ENCODE measurements at places on chromosomes 11 and 22.

- no peak for DNase-seq
Measured at GRCh38 chr11:44998051-44998450, 47.4 kb upstream of the TP53I11 start.

- DNase-seq = no peak
Measured at GRCh38 chr11:64244107-64244506, 2.6 kb downstream of the PPP1R14B start.

DNA sequence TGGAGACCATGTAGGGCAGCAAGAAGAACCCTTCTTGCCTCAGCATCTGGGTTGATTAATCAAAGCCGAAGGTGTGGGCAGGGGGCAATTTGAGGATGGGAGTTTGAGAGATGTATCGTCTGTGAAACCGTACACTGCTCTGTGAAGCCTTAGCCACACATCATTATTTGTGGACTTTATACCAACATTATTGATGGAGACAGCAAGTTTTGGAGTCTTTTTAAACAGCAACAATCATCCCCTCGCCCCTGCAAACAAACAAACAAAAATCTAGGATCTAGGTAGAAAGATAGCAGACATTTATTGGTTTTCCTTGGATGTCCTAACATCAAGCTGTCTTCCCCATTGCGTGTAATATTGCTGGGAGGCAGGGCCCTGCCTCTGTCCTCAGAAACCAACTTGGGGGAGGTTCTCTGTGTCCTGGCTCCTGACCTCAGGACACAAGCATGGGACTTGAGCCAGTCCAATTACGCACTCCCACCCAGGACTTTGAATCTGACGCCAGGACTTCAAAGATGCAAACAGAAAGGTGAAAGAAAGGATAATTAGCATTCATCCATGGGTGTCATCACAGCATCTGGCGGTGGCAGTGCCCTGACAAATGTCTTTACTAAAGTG lies 61.6 kb upstream of the PLET1 start:
- no peak for DNase-seq

GRCh38 chr11:117337076-117337475 lies 9.4 kb downstream of the CEP164 start:
- no peak for DNase-seq

- no peak for DNase-seq
Measured at GRCh38 chr22:22823131-22823810, 64.3 kb upstream of the IGLL5 start.

GRCh38 chr11:47860536-47860935 lies 12.4 kb upstream of the NUP160 start:
- no peak for DNase-seq

DNA sequence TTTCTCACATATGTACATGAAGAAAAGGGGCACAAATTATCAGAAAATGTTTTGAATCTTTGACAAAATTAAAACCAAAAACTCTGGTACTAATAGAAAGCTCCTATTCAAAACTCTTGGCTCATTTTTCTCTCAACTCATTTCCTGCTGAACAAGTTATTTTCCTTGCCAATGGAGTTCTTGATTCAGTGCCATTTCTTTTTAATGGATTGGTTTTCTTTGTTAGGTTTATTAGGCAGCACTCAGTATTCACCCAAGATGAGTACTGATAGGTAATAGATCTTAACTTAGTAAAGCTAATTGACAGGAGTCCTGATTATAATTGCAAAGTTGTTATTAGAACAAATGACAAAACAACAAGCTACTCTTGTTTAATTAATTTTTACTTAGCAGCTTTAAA lies 279.4 kb upstream of the PDGFD start:
- no peak for DNase-seq

DNA sequence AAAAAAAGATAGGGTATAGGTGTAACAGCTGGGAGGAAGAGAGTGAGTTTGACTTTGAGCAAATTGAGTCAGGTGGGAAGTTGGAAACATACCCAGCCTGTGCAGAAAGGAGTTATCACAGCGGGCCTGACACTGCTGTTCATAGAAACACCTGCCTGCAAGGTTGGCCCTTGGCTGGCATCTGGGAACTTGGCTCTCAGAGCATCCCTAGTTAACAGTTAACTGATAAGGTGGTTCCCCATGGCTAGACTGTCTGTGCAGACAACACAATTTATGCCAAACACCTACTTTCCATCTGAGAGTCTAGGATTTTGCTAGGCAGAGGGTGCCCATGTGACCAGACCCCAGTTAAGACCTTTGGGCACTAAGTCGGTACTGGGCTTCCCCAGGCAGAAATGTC lies 31.4 kb downstream of the ADAMTS8 start:
- no peak for DNase-seq

DNA sequence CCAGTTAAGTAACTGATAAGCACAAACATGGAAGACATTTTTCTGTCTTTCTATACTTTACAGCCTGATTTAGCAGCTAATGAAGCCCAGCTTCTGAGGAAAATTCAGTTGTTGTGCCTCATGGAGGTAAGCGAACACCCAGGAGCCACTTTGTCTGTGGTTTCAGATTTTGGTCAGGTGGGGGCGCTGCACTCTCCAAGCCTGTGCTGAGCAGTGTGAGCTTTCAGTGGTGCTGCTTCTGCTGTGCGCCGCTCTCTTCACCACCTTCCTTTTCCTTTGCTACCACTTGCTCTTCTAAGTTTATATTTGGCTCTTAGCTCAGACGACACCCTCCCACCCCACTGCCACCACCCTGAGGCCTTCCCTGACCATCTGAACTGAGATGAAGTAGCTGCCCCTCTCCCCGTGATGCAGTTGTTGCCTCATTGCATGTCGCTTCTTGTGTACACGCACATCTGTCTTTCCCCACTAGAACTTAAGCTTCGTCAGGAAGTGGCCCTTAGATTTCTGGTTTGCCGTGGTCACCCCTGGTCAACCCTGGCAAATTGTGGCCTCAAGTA lies 14.0 kb downstream of the PSMD13 start:
- DNase-seq = peak; percentile 61

GRCh38 chr11:5564259-5565019 lies 16.1 kb upstream of the OR52H1 start:
- DNase-seq = no peak

DNA sequence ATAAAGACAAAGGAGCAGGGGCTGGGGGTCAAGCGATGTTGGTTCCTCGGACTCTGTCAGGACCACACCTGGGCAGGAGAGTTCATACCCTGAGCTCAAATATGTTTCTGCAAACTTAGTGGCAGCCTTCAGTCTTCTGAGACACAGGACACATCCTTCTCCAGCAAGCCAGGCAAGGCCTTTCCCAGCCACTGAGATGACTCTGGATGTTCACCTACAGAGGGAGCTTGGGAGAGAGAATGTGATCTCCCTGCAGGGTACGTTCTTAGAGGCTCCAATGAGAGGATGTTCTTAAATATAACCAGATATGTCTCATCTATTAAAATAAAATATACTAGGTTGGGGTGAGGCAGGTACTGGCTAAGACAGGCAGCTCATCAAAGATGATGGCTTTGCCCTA lies 461.5 kb downstream of the OPCML start:
- no peak for DNase-seq

- no peak for DNase-seq
Measured at GRCh38 chr11:13596611-13597326, 71.7 kb upstream of the FAR1 start.

Data from HT-29 (cell line).